ENCODE measurements at places on chromosomes 13 and 19.

DNA sequence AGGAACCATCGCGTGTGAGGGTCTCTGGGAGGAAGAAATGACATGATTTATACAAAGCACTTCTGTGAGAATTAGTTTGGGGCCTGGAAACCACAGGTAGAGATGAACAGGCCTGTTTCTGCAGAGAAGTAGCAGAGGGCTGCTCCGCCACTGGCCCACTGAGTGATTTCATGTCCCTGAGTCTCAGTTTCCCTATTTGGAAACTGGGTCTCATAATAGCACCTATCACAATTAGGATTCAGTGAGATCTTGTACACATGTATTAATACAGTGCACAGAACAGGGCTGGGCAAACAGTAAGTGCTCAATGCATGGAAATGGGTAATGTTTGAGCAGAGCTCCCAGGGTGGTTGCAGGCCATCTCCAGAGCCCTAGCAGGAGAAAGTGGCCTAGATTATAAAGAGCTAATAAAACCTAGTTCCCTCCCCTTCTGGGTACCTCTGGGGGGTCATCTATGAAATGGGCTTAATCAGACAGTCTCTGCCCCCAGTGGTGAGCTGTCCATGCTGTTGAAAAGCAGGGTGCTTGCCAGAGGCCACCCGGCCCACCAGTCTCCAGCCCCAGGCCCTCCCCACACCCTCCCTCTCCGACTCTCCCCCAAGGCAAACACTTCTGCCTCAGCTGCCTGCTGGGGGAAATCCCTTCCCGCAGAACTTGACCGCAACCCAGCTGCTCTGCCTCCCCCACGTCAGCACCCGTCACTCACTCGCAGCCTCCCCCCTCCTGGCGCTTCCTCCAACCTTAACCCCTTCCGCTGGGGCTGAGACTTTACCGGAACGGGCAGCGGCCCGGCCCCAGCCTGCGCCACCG lies 4.5 kb downstream of the BCL3 start:
- peak; percentile 93 for DNase-seq

DNA sequence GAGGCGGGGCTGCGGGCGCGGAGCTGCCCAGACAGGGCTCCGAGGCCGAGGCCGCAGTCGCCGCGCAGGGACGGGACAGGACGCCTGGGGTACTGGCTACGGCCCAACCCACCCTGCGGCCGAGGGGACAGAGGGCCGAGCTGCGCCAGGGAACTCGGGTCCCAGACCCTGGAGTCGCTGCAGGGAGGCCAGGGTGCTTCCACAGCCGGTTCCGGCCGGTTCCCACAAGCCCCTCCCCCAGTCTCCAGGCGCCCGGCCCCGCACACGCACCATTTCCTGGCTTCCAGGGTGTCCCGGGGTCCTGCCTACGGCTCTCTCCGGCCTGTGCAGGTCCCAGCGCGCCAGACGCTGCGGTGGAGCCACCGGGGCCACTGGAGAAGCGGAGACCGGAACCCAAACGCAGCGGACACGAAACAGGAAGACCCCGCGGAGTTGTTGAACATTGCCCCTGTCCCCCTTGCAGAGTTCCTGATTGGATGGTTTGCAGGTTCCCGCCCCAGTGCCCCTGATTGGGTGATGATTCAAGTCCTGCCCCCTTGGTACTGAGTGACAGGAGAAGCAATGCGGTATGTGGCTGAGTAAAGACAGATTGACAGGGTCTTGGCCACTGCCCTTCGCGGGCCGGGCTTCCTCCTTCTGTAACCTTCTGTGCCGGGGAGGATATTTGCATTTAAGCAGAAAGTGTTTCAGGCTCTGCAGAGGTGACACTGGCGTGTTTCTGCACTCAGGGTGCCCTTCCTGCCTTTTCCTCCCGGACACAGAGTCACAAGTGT lies at the start of gene ZNF564:
ZNF564 (minus strand) TSS at position 423 of the 773 bp plus-strand sequence; CDS start at position 273, 150 bp downstream.
- DNase-seq: peak; percentile 98

GRCh38 chr19:15813916-15814315 lies 1.5 kb downstream of the OR10H1 start:
- no peak for DNase-seq

DNA sequence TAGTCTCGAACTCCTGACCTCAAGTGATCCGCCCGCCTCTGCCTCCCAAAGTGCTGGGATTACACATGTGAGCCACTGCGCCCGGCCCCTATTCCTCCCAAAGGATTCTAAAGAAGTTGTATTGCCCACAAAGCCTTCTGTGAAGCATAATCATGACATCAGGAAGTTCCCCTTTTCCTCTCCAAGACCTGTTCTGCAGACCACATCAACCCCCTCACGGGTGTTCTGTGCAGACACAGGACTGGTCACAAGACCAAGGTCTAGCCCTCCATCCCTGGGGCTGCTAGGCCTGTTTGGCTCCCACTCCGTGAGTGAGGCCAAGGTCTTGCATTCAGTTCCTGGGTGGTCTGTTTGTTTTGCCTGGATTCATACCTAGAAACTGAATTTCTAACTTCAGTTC lies 178.1 kb downstream of the FLT1 start:
- DNase-seq: peak; percentile 23

GRCh38 chr19:52987221-52987620 lies 24.5 kb upstream of the ZNF816 start:
- DNase-seq: no peak

DNA sequence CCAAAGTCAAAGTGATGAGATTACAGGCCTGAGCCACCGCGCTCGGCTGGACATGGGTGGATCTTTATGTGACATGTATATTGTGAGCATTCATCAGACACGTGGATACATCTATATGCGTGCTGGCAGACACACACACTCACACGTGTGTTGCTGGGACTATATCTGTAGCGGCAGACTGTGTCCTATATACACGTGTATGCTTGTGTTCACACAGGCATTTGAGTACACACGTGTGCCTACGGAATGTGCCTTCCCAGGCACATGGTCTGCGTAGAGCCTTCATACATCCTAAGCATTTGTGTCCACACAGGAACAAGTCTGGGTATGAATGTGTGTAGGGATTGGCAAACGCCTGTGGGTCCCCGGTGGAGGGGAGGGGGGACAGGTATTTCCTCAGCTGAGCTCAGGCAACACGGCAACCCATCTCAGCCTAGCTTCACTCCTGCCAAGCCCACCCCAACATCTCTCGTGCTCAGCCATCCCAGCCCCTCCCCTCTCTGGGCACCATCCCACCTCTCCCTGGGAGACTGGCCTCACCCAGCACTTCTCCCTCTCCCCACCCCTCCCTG lies 2.6 kb downstream of the UNC13A start:
- no peak for DNase-seq

GRCh38 chr13:111153977-111154332 lies 38.8 kb downstream of the ARHGEF7 start:
- no peak for DNase-seq

DNA sequence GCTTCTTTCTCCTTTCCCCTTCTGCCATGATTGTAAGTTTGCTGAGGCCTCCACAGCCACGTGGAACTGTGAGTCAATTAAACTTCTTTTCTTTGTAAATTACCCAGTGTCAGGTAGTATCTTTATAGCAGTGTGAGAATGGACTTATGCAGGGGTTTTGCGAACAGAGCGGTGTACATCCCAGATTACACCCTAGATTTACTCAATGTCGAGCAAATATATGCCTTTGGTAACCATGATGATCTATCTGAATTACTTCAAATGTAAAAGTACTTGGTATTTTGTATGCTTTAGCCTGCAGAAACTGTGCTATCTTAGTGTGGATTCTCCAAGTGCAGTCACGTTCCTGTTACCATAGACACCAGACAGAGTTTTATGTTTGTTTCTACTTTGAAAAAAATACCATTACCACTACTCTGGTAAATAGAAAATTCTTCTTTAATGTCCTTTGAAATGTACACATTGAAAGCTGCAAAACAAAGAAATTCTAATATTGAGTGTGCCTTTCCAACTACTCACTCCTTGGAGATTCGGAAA lies 510.4 kb upstream of the ARGLU1 start:
- DNase-seq: no peak

GRCh38 chr13:77172650-77173049 lies 145.7 kb upstream of the FBXL3 start:
- DNase-seq: no peak

DNA sequence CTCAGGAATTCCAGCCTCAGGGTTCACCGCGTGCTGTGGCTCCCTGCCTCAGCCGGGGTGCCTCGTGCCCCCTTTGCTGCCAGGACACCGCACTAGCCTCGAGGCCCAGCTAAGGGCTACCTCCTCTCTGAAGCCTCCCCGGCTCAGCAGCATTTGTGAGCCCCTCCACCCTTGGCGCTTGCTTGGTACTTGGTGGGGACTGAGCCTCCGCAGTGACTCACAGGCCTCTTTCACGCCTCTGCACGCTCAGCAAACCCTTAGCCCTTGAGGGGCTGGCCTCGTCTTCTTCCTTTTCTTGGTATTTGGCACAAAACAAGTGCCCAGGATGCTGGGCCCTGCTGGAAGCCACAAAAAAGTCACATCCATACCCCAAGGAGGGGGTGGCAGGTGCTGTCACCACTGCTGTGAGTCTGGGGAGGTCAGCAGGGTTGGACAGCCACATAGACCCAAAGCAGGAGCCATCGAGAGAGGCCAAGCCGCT lies 85.4 kb upstream of the TM9SF2 start:
- peak; percentile 64 for DNase-seq

DNA sequence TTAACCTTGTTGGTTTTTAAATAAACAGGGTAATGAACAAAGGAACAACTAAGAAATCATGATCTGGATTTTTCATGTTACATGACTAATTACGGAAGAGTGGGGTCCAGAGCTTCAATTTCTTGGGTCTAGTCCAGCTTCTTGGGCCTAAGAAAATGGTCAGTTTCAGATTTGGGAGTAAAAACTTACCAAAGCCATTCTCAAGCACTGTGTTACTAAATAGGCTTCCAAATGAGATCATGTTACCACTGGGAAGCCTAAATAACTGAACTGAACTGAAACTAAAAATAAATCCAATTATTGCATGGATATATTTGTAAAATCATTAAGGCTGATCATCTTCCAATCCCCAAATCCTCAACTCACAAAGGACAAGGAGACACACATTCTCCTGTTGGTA lies 13.9 kb downstream of the TBC1D4 start:
- DNase-seq: no peak

GRCh38 chr19:18978616-18979015 lies 37.6 kb upstream of the HOMER3 start:
- DNase-seq: no peak

- DNase-seq: peak; percentile 100
These were observed 240.9 kb upstream of the SERP2 start for GRCh38 chr13:44132710-44133109.
